ENCODE measurements at places on chromosomes 6 and 20.

DNA sequence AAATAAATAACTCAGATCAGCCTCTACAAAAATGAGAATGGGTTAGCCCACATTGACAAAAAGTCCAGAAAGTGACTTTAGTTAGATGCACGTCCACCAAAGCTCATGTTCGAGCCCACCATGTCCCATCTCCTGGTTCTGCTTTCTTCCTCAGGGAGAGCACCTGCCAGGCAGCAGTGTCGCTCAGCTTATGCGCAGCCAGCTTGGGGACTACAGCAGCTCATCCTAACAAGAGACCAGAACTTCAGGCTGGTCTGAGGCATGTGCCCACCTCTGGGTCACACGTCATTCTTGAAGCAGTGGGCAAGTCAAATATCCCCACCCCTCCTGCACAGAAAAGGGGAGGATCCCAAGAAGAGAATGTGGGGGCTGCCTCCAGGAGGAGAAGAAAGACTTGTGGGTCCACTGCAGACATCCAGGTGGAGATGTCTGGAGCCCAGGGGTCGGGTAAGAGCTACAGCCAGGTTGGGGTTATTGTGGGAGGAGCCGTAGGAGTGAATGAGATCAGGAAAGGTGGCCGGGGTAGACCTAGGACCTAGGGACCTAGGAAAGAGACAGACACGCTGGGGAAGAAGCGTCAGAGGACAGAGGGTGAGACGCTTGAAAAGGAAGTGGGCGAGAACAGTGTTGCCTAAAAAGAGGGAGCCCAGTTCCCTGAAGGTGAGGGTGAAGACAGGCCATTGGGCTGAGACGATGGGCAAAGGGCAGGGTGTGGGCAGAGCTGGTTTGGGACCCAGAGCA is 52.5 kb downstream of the SSR1 start:
- DNase-seq, result peak; percentile 18

DNA sequence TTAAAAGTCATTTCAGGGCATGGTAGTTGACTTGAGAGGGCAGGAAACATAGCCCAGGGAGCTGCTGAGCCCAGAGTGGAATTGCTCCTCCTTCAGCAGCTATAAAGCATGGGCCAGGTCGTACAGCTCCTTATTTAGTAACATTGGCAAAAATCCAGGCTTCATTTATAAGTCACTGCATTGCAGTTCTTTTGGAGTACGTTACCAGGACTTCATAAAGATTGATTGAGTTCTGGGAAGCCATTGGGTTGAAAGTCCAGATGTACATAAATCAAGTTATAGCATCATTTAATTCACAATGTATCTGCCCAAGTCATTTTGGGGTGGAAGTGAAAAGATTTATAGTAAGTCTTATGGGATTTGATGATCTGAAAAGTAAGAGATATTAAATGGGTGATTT is 53.0 kb upstream of the ANKEF1 start:
- DNase-seq, result no peak

- no peak for DNase-seq
Observed at GRCh38 chr6:134235937-134236751, 81.8 kb downstream of the SGK1 start.

- no peak for DNase-seq
Observed at GRCh38 chr6:51827580-51827979, 259.8 kb downstream of the PKHD1 start.

- DNase-seq, result no peak
Observed at GRCh38 chr20:25288291-25289181, 40.7 kb downstream of the PYGB start.

GRCh38 chr6:46849361-46849690 is 56.1 kb downstream of the MEP1A start:
- no peak for DNase-seq

- no peak for DNase-seq
Observed at GRCh38 chr6:12152023-12152970, 137.9 kb upstream of the EDN1 start.

DNA sequence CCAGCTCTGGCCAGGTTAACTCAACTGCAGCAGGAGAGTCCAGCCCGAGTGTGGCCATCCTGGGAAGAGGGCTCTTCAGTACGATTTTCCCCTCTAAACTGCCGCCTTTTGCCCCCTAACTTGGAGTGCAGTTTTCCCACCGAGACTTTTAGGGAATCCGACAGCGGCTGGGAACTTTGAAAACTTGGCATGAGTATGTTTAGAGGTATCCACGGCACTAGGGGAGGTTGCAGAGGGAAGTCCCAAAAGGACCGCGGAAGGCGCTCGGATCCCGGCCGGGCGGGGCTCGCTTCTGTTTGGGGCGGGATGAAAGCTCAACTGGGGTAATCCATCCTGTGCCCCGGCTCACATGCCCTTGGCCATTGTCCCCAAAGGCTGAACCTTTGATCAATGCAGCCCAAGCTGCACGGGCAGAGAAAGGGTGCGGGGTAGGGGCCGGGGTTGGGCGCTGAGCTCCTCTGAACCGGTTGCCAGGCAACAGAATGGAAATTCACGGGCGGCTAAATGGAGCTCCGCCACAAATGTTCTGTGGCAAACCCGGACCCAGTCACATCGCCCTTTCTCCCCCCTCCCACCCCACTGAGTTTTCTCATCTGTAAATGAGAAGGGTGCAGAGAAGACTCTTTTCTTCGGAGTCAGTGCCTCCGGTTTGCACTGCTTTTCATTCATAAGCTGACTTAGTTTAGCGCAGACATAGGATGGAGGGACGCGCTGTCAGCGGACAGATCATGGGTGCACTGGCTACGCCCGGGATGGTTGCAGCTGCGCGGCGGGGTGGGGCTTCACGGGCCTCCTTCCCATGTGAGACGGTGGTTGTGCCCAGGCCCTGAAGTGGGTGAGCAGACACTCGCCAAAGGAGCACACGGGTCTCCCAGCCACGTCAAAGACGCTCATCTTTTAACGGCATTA is 2.3 kb downstream of the BMP6 start:
- DNase-seq, result peak; percentile 24

All from colonic mucosa (tissue), 4 donors.